ENCODE measurements at places on chromosomes 2 and 18. TPM values are rescaled to one million over a fixed set of nuclear protein-coding genes. Genes with fewer than 3 reads are reported as not detected.
A peak's percentile ranks its signal among the peaks of the same experiment; 100 is the strongest.

EVA1A gene
- total RNA-seq = 28.1 TPM

DNA sequence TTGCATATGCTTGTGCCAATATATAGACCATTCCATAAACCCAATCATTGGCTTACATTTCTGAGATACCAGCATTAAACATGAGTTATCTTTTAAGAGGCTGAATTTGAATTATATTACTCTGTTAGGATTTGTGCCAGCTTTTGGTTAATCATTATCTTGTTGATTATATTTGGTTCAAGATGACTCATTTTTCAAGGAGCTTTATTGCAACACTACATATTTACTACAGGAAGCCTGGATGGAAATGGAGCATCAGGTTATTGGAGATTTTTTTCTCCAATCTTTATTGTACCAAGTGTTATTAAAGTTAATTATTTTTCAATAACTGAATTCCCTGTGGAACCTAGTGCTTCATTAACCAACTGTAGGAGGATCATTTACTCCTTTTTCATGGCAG, 26.4 kb downstream of the EML4 start:
- no peak for DNase-seq

CBLN2 gene
- total RNA-seq = 0.88 TPM

- peak; percentile 59 for DNase-seq
Observed at GRCh38 chr2:108586631-108587030, 52.4 kb downstream of the LIMS1 start.

DNA sequence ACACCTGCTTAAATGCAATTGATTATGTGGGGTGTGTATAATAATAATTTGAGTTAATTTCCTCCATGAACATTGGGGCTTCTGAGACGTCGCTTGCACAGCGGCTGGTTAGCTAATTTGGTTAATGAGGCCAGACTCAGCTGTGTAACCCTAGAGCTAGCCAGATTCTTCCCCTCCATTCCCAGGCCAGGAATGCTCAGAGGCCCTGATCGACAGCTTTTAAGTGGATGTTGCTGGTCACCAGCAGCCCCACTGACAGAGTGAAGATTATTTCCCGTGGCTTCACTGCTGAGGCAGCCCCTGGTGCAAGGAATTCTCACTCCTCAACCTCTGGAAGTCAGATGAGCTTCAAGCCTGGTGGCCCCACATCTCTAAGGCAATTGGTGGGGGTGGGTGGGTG, 12.4 kb upstream of the EPAS1 start:
- DNase-seq = peak; percentile 63

GRCh38 chr2:134466141-134466540, 212.3 kb downstream of the MGAT5 start:
- DNase-seq = peak; percentile 52

- no peak for DNase-seq
Observed at GRCh38 chr2:74291218-74291544, 52.0 kb downstream of the SLC4A5 start.

DNA sequence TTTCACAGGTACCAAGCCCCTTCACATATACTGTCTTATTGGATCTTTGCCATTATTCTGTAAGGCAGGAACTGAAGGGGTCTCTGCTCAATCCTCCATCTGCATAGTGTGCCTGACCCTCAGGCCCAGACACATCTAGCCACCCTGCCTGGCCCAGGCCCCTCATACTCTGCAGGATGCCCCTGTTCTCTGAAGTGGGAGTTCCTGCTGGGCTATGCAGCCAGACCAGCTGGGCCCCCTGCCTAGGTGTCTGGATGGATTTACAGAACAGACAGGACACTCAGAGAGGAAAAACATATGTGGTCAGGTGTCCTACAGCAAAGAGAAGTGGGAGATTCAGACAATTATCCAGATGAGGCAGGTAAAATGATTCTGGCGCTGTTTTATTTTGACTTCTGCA, 42.0 kb downstream of the SLC4A5 start:
- DNase-seq = no peak

GRCh38 chr2:40458271-40458794, 6.4 kb upstream of the SLC8A1 start:
- DNase-seq = no peak

GRCh38 chr2:83051538-83052170, 1407.4 kb downstream of the SUCLG1 start:
- no peak for DNase-seq

- no peak for DNase-seq
Observed at GRCh38 chr2:168719446-168719845, 83.0 kb upstream of the NOSTRIN start.

- no peak for DNase-seq
Observed at GRCh38 chr2:166984188-166984587, 95.9 kb downstream of the XIRP2 start.

GRCh38 chr2:46012618-46013240, 284.5 kb upstream of the EPAS1 start:
- DNase-seq = no peak

DNA sequence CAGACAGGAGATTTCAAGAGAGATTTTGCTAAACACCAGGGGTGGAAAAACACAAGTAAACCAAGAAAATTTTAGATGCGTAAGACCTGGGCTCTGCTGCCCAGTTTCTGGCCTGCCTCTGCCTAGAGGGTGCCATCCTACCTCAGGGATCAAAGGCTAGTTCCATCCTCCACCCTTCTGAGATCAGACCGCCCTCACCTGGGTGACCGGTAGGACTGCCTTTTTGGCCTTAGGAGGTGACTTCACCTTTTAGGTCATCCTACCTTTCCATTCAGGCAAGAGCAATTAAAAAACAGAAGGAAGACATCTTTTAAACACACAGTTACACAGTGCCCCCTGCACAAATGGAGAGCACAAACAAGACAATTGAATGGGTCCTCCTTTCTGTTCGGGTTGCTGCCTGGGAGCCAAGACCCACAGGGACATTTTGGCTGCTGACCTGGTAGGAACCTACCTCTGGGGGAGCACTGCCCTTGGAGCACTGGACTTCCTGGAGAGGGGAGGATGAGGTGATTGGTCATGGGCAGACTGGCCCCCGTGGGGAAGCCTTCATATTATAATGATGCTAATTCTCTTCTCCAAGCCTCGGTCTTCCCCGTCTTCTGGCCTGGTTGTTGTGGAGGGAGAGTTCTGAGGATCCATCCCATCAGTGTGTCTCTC, 3.1 kb downstream of the PSD4 start:
- no peak for DNase-seq

RMND5A gene
- 33.6 TPM for total RNA-seq

GREB1 gene
- total RNA-seq = 0.98 TPM

VIT gene
- not detected for total RNA-seq

DNA sequence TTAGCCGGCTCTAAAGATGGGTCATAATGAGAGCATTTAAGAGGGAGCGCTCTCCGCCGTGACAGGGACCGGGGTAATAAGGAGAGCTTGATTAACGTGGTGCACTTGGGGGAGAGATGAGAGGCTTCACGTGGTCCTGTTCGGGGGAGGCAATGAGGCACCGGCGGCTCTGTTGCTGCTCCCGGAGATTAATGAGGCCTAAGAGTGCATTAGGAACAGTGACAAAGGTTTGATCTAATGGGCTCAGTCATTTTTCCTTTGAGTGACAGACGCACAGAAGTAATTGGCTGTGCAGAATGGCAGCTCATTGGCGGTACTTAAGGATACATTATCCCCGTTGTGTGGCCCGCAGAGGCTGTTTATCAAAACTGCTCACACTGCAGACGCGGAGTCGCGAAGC, 250.7 kb downstream of the GBX2 start:
- DNase-seq = peak; percentile 80

GRCh38 chr2:15238028-15238427, 323.1 kb downstream of the NBAS start:
- no peak for DNase-seq

DNA sequence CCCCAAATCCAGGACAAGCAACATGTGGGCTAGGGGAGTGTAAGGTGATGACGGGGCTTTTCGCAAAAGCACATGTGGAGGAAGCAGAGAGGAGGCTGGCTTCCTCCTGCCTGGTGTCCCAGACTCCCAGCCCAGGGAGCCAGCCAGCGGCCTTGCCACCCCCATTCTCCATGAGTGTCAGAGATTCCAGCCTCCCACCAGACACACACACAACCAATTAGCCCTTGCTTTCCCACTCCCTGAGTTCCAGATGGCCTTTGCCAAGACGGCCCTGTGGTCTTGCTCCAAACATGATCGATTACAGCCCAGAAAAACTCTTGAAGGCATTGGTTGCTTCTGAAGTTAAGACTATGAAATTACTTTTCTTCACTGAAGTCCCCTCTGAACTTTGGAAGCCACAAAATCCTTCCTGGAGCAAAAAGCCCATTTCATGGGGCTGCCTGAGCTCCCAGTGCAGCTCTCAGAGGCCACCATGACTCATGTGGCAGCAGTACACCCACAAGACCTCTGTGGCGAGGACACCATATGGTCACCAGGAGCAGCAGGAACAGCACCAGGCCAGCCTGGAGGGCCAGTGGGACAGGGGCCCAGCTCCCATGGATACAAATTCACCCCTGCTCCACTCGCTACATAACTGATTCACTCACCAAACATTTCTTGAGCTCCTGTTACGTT, 69.1 kb upstream of the PID1 start:
- DNase-seq = no peak

DNA sequence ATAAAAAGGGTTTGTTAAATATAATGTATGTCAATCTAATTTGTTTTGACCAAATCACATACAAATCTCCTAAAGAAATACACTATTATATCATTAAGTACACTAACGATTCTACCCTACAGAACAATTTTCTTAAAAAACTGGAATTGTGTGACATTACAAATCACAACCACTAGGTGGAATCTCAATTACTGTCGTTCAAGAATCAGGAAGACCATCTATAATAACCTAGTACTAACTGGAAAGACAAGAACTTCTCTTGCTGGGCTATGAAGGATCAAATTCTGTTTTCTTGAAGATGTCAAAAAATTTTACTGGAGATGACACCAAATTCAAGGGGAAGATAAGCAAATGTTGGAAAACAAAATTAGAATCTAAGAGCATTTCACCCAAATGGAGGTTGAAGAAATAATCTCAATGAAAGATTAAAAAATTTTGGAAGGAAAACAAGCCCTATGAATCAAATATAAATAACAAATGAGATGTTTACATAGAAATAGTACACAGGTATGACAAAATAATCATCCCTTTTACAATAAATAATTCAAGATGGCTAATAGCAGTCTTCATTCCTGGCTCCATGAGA, 110.9 kb downstream of the STK39 start:
- no peak for DNase-seq

CGREF1 gene
- total RNA-seq = 3.7 TPM

B3GNT2 gene
- total RNA-seq = 35.0 TPM

- DNase-seq = no peak
Observed at GRCh38 chr18:32920796-32921787, 148.3 kb upstream of the KLHL14 start.

VRK2 gene
- total RNA-seq = 26.5 TPM

RAD51AP2 gene
- not detected for total RNA-seq

- peak; percentile 61 for DNase-seq
Observed at GRCh38 chr2:1837022-1837421, 92.7 kb upstream of the PXDN start.

DNA sequence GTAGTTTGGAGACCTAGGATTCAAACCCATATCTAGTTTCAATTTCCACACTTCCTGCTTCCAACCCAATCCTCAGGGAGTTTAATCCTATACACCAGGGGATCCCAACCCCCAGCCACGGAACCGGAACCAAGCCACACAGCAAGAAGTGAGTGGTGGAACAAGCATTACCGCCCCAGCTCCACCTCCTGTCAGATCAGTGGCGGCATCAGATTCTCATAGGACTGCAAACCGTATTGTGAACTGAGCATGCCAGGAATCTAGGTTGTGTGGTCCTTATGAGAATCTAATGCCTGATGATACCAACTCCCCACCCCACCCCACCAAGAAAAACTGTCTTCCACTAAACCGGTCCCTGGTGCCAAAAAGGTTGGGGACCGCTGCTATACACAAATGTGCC, 52.5 kb downstream of the PRPF40A start:
- no peak for DNase-seq

KLHL41 gene
- 1.8 TPM for total RNA-seq

GATA6 gene
- 10.9 TPM for total RNA-seq

ZNF804A gene
- 0.19 TPM for total RNA-seq

ANKRD29 gene
- 4.9 TPM for total RNA-seq

DNA sequence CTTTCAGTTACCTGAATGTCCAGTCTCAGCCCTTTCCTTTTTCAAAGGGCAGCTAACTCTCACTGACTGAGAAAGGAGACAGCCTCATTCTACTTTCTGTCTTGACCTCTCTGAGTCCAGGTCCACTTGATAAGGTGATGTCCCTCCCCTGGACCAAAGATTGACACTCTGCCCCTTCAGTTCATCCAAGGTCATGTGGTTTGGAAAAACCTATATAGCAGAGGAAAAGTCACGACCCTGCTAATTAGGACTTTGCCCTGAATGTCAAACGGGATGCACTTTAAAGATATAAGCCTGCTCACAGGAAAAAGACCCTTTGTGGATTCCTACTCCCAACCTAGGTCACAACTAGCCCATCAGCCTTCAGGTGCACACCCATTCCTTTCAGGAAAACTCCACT, 208.3 kb downstream of the AGPS start:
- no peak for DNase-seq
